Endothelial cell of umbilical vein (primary cell): ENCODE measurements at places on chromosomes 12 and 14. TPM values are rescaled to one million over a fixed set of nuclear protein-coding genes. Genes with fewer than 3 reads are reported as not detected.

DNA sequence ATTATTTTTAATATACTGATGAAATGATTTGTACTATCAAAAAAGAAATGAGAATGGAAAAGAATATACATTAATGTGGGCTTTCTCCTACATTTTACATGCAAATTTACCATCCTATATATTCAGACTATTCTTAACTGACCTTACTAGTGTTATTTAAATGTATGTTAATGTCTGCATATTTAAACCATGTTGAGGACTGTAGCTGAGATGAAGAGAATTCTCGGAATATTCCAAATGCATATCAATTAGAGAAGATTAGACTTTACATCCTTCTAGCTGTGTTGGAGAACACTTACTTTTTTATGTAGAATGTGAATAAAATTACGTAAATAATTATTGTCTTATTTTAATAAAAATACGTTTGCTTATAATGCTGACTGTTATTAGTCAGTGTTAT lies 990.1 kb upstream of the LRFN5 start:
- no peak for DNase-seq

DNA sequence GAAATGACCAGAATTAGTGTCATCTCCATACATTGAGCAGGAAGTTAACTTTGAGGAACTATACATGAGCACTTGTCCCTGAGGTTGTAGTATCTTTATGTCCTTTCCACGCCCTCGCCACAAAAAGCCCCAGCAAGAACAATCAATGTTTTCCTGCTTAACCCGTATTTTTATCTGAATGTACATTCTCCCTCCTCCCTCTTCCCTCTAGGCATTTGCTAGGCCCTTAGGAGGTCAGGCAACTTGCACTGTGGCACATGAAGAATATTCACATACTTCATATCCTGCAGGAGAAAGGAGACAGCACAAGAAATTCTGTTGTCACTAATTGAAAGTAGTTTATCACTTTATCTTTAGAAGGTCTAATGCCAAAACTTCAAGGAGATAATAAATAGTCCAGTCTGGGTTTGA lies 18.1 kb upstream of the DUSP6 start:
- no peak for DNase-seq

GRCh38 chr12:52759218-52759617 lies 17.9 kb downstream of the KRT76 start:
- no peak for DNase-seq

- DNase-seq: no peak
These were observed 64.1 kb upstream of the TSPAN11 start for GRCh38 chr12:30862486-30862885.

Gene SLCO1C1
- 0.66 and 1.9 TPM in 2 replicates for total RNA-seq
